HT1080 (cell line): ENCODE measurements at places on chromosomes 5 and 9. TPM values are rescaled to one million over a fixed set of nuclear protein-coding genes. Genes with fewer than 3 reads are reported as not detected.

Gene SPINK7
- total RNA-seq: not detected in 2 replicates

- no peak for DNase-seq
Observed at GRCh38 chr9:37174247-37174646, 53.9 kb downstream of the ZCCHC7 start.

Gene N4BP3
- total RNA-seq: 0.03 and 0.08 TPM in 2 replicates

DNA sequence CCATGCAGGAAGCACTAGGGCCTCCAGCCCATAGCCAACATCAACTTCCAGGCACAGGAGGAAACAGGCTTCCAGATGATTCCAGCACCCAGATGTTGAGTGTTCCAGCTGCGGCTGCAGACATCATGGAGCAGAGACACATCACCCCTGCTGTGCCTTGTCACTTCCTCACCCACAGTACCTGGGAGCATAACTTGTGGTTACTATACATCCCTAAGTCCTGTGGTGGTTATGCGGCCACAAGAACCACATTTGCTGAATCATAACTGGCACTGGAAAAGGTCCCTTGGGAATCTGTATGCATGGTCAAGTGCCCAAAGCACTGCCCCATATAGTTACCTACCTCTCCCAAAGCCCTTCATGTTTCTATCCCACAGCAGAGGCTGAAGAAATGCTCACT is 56.6 kb downstream of the WHRN start:
- DNase-seq: peak; percentile 91

DNA sequence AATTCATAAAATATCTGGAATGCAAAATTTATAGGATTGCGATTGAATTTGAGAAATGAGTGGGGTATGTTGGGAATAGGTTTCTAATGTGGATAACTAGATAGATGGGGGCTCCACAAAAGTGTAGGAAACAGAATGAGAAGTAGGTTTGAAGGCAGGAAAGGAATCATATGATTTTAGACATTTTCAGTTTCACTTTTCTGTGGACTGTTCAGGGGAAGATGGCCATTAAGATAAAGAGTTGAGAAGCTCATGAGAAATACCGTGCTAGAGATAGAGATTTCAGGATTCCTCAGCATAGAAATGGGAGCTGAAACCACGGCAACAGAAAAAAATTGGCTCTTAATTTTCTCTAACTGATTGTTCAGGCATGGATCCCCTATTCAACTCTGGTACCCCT is 163.4 kb upstream of the CD180 start:
- DNase-seq: no peak

GRCh38 chr9:26579056-26579455 is 313.5 kb downstream of the CAAP1 start:
- DNase-seq: peak; percentile 1

GRCh38 chr5:61654876-61655275 is 322.8 kb downstream of the ZSWIM6 start:
- no peak for DNase-seq

GRCh38 chr9:71036501-71036900 is 84.9 kb downstream of the TRPM3 start:
- peak; percentile 38 for DNase-seq

- DNase-seq: no peak
Observed at GRCh38 chr5:93303291-93303691, 277.7 kb downstream of the NR2F1-AS1 start.

- no peak for DNase-seq
Observed at GRCh38 chr9:85730916-85731630, 10.7 kb downstream of the AGTPBP1 start.
